NCI-H446 (cell line): ENCODE measurements at places on chromosomes 4 and X.
A peak's percentile ranks its signal among the peaks of the same experiment; 100 is the strongest.

DNA sequence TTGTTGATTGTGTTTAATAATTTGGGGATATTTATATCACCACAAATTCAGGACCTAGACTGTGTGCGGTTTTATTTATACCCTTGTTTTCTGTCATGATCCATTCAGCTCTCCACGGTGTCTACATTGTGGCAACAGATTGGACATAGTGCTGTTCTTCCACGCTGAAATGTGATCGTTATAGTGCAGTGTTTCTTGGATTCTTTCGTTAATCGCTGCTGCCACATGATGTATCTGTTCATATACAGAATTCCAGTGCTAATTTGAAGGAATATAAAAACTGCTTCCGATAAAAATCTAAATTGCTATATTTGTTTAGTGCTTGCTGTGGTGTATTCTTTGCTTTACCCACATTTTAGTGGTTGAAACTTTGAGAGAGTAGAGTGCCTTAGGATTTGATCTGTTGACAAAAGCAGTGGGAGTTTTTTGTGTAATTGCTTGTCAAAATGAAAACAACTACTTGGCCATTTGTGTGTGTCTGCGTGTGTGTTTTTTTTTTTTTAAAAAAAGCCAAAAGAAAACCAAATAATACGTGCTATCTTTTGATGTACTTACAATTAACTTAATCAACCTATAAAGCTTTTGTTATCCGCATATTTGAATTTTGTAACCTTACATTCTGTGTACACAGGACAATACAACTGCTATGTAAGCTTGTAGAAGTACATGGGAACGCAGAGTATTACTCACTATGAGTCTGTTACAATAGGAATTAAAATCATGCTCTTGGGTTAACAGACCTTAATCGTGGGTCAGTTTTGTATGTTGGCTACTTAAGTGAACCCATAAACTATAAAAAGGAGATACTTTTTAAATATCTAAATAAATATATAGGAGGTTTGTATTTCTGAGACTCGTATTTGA lies 353.3 kb downstream of the ARHGAP24 start:
- DNase-seq: no peak

GRCh38 chr4:5355846-5356245 lies 304.6 kb downstream of the STK32B start:
- no peak for DNase-seq

- no peak for DNase-seq
Measured at GRCh38 chr4:5137226-5137625, 85.9 kb downstream of the STK32B start.

DNA sequence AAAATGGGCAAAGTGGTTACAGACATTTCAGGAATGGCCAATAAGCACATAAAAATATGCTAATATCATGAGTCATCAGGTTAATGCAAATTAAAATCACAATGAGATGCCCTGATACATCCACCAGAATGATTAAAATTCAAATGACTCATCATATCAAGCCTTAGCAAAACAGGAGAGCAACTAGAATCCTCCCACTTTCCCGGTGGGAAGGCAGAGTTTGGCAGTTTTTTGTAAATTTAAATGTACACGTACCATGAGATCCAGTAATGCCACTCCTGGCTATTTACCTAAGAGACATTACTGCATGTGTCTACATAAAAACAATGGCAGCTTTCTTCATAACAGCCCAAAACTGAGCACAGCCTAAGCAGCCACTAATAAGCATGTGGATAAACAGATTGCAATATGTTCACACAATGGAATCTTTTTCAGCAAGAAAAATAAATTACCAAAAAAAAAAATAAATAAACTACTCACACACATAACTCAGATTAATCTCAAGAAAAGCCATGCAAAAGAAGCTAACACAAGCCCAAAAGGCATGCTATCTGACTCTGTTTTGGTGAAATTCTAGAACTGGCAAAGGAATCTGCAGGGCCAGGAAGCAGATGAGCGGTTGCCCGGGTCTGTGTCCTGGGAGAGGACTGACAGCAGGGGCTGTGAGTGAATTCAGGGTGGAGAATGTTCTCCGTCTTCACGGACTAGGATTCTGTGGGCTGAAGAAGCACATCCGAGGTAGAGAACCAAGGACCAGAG lies 48.8 kb downstream of the AFAP1 start:
- DNase-seq: no peak

DNA sequence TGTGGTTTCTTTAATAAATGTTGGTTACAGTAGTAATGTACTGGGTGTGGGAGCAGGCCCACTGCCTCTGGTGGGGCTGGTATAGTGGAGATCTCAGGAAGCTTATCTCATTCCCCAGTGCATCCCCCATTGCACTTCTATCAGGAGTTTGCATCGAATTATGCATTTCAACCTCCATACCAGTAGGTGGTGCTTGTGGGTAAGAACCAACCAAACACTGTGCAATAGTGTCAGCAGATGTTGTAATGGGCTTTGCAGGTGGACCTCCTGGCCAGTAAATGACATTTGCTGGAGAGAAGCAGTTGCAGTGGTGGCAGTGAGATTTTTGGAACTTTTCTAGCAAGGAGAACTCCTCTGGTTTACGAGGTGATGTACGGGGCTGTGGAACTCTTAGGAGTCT lies 150.6 kb downstream of the POU3F4 start:
- DNase-seq: no peak

GRCh38 chr4:122900314-122900713 lies 22.1 kb downstream of the NUDT6 start:
- no peak for DNase-seq

DNA sequence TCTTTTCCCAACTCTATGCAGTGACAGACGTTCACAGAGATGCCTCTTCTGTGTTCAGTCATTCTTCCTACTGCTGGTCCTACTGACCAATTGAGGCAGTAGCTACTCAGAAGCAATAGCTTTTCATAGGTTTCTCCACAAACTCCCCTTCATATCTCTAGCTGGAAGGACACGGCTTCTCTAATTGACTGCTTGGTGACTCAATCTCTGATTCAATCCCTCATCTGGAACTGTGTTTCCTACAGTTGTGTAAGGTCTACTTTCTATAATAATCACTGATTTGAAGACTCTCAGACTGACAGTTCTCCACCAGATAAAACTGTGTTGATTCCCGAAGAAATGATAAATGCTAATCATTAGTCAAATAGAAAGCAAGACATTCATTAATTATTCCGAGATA lies 111.5 kb downstream of the DTHD1 start:
- DNase-seq: no peak

- DNase-seq: no peak
Measured at GRCh38 chrX:358651-359143, 28.0 kb downstream of the PPP2R3B start.

DNA sequence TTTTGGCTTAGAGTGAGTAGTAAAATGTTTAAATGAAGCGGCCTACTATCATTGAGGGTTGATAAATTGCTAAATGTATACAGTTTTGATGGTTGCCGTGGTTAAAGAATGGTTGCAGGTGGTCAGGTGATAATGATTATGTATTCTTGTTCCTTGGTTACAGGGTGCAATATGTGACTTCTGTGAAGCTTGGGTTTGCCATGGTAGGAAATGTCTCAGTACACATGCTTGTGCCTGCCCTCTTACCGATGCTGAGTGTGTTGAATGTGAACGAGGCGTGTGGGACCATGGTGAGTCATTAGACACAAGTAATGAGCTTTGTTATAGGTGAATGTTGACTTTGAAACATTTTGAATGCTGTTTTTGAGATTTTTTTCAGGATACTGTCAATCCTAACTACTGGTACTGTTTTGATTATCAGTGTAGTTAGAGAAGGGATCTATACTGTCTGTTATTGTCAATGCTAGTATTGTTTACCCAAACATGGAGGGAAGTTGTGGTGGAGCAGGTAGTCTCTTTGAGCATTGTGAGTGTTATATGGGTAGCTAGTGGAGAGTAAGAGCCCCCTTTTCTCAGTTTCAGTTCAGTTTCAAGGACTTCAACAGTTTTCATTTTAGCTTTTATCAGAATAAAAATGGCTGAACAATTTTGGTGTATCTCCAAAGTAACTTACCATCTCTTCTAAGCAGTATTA lies 8.9 kb downstream of the ZNF330 start:
- no peak for DNase-seq

- no peak for DNase-seq
Measured at GRCh38 chr4:160352637-160353036, 1249.8 kb downstream of the RAPGEF2 start.

- no peak for DNase-seq
Measured at GRCh38 chrX:104987063-104987462, 233.4 kb downstream of the TEX13A start.

- DNase-seq: no peak
Measured at GRCh38 chr4:80199004-80199560, 1.8 kb downstream of the PRDM8 start.

DNA sequence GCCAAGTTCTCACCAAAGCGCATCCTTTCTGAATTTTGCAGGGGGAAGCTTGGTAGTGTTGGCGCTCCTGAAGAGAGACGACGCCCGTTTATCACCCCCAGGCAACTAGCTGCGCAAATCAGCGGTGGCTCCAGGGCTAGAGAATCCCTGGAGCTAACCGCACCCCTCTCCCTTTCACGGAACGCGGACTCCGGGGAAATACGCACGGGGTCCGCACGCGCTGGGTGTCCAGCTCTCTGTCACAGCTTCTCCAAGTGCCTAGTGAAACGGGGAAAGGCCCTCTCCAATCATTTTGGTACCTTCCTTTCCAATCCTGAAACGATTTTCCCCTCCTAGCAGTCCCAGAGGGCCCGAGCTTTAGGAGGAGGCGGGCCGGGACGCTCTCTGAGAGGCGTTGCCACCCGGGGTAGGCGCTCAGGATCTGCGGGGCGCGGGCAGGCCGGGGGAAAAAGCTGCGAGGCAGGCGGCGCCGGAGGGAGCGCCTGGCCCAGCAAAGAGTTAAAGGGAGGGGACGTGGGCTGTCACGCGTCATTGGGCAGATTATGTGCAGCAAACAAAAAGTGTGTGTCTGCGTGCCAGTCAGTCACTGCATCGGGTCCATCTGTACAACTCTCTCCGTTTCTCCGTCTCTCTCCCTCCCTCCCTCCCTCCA lies at the start of gene PRDM8:
Gene PRDM8, plus strand, starts transcription at position 582 of the 652 bp plus-strand sequence. CDS start 2,578 bp downstream, outside the sequence.
- DNase-seq: peak; percentile 84

GRCh38 chrX:147737690-147738089 lies 174.0 kb upstream of the FMR1 start:
- DNase-seq: no peak

GRCh38 chrX:18674417-18674787 lies 2.5 kb upstream of the RS1 start:
- DNase-seq: peak; percentile 50

DNA sequence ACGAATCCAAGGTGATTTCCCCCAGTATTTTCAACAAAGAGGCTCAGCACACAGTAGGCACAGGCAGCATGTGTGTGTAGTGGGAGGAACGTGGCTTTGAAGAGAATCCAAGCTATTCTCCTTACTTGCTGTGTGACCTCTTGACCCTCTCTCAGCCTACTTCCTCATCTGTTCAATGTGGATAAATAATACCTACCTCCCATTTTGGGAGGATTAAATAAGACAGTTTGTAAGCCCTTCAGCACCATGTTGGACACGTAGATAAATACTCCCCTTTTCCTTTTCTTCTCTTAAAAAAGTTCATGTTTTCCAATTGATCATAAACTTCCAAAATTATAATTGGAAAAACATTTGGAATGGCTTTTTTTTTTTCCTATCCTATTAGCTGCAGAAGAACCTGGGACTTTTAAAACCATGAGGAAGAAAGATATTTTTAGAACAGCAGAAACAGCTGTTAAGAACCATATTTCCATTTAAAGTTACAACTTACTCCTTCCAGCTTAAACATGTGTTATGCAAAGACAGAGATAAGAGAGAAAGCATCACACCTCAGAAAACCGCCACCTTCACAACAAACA lies 56.1 kb upstream of the TMEM131L start:
- DNase-seq: no peak

DNA sequence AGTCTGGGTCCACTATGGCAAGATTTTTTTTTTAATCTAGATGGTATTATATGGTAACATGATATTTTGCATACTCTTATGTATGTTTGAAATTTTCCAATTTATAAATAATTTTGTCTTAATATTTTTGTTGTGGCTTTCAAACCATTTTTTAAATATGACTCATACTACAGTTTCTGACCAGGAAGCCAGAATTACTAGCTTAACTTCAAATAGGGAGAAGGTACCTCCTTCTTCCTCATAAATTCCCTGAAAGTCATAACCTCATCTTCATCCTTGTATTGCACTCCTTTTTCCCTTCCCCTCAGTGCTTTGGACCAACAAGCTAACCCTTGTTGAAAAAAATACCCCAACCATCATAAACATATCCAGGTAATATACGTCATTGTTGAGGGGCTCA lies 21.6 kb downstream of the ARAP2 start:
- no peak for DNase-seq

- DNase-seq: no peak
Measured at GRCh38 chrX:12240491-12240890, 102.2 kb downstream of the FRMPD4 start.

DNA sequence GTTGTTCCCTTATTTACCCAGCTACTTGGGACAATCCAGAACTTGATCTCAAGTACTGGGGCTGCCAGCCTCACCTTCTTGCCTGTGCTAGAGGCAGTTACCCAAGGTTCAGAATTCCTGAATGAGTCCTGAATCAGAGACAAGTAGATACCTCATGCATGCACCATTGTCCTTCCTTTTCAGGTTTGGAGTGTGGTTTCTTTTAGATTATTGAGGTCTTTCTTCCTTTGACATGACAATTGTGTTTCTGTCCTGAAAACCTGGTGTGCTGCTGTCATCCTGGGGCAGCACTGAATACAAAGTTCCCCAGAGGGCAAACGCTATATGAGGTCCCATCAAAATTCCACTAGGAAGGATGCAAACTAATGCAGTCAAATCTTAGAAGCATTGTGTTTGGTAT lies 3.5 kb downstream of the CXCL2 start:
- DNase-seq: no peak

DNA sequence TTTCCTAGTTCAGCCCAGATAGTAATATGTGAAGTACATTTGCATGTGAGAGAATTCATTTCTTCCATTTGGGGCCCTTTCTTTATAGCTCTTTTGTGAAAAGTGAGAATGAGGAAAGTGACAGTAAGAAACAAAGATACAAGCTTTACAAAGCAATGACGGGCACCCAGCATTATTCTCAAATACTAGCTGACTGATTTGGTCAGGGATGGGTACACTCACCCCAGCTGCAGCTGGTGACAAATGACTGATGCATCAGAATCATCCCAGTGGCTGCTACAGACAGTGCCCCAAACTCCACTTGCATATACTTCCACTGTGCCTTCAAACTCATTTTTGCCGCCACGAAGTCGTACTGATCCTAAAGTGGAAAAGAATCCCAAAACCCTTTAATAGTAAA lies 14.8 kb downstream of the PRSS12 start:
- DNase-seq: no peak

GRCh38 chrX:41912923-41913322 lies 10.4 kb downstream of the CASK start:
- DNase-seq: no peak

DNA sequence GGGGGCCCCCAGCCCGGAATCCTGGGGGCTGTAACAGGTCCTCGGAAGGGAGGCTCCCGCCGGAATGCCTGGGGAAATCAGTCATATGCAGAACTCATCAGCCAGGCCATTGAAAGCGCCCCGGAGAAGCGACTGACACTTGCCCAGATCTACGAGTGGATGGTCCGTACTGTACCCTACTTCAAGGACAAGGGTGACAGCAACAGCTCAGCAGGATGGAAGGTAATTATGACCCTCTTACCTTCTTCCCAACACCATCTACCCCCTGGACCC lies 1.0 kb downstream of the FOXO4 start:
- DNase-seq: no peak

- no peak for DNase-seq
Measured at GRCh38 chrX:397575-397974, 10.9 kb upstream of the PPP2R3B start.

- DNase-seq: no peak
Measured at GRCh38 chr4:131430302-131430701, 1718.8 kb upstream of the PCDH10 start.

GRCh38 chr4:78611215-78611558 lies 59.6 kb downstream of the ANXA3 start:
- no peak for DNase-seq
